ENCODE measurements at places on chromosomes 4 and X. TPM values are rescaled to one million over a fixed set of nuclear protein-coding genes. Genes with fewer than 3 reads are reported as not detected.

DNA sequence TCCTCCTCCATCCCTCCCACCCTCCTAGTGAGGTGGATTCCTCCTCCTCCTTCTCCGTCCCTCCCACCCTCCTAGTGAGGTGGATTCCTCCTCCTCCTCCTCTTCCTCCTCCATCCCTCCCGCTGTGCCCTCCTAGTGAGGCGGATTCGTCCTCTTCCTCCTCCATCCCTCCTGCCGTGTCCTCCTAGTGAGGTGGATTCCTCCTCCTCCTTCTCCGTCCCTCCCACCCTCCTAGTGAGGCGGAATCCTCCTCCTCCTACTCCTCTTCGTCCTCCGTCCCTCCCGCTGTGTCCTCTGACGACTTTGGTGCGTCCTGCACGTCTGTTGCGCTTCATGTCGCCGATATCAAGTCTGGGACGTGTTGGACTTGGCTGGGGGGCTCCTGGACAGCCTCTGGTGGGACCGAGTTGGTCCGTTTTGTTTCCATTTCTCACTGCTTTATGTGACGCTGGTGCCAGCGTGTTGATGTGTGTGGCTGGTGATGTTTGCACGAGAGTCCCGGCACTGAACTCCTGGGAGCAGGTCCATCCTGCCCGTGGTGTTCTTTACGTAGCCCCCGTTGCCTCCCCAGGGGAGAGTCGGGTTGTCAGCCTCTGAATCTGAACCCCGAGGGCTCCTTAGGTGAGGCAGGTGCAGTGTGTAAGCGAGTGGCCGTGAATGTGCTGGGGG, 5.4 kb downstream of the AKAP17A start:
- no peak overlapping the region for H3K27ac ChIP-seq
- no peak for DNase-seq
- no peaks in the 10 kb centered on the region for H3K36me3 ChIP-seq

- no peak overlapping the region for H3K27ac ChIP-seq
- no peak overlapping the region for H3K4me3 ChIP-seq
- H3K4me1 ChIP-seq = no peaks in the 10 kb centered on the region
- no peaks in the 10 kb centered on the region for H3K36me3 ChIP-seq
- no peak for DNase-seq
These were observed 71.6 kb upstream of the SH3RF1 start for GRCh38 chr4:169342159-169342860.

DNA sequence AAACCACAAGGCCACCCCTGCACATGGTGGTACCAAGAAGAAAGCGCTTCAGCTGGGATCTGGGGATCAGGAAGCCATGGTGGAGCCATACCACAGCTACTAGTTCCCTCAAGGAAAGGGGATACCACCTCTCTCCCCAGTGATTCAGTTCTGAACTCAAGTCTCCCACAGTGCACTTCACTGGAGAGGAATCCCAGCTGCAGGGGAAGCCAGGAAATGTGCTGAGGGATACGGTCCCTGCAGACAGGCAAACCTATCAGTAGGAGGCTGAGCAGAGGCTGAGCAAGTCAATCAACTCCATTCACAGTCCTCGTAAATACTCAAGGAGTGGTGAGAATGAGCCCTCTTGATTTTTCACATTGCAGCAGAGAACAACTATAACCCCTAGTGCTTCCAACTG, 11.0 kb downstream of the TMEM192 start:
- no peak overlapping the region for H3K4me3 ChIP-seq
- H3K27ac ChIP-seq = no peak overlapping the region
- no peaks in the 10 kb centered on the region for H3K27me3 ChIP-seq
- no peaks in the 10 kb centered on the region for H3K36me3 ChIP-seq
- no peak for DNase-seq

DNA sequence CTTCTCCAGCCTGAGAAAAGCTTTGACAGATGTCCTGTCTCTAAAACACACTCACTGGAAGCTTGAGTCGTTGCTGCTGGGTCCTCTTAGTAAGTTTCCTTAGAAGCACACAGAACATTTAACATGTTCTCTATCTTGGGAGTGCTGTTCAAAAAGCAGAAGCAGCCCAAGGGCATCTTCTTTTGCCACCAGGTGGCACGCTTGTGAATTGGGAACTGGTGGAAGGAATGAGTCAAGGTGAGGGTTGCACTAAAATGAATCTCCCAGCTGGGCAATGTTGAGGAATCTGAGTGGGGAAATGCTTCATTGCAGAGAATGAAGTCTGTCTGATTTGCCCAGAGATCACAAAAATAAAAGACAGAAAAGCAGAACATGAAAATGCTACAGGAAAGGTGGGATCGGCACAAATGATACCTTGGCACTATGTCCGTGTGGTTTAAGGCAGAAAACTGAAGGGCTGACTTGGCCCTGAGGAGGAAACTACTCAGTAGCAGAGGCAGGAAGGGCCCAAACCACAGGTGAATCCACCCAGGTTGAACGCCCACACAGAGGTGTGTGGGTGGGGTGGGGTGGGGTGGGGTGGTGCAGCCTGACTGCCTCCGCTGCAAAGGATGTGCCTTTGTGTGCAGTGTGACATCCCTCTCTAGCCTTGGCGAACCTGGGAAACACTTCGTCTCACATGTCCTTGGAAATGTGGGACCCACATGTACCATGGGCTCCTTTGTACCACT, 26.0 kb downstream of the KIT start:
- H3K36me3 ChIP-seq = no peaks in the 10 kb centered on the region
- no peaks in the 10 kb centered on the region for H3K4me1 ChIP-seq
- no peaks in the 10 kb centered on the region for H3K27me3 ChIP-seq
- H3K4me3 ChIP-seq = no peak overlapping the region

DNA sequence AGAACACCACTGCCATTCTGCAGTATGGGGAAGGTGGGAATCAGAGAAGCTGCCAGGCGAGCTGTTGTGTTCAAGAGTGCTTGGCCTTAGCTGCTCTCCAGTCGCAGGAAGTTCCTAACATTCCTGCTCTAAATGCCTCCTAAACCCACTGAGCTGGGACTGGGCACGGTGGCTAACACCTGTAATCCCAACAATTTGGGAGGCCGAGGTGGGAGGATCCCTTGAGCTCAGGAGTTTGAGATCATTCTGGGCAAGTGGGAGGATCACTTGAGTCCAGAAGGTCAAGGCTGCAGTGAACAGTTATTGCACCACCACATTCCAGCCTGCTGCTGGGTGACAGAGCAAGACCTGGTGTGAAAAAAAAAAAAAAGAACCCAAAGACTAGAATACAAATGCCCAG, 690.3 kb upstream of the FAM241A start:
- H3K36me3 ChIP-seq = no peaks in the 10 kb centered on the region
- no peak overlapping the region for H3K27ac ChIP-seq

DNA sequence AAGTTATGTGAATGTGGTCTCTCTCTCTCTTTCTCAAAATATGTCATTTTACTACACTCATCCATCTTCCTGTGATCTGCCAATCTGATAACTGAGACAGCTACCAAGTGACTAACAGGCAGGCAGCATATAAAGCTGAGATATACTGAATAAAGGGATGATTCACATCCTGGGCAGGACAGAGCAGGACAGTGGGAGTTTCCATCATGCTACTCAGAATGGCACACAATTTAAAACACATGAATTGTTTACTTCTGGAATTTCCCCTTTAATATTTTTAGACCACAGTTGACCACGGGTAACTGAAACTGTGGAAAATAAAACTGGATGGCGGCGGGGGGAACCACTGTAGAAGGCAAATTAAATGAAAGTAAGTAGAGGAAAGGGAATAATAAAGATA, 58.6 kb upstream of the DCTD start:
- H3K4me3 ChIP-seq = no peak overlapping the region
- no peaks in the 10 kb centered on the region for H3K4me1 ChIP-seq
- H3K27ac ChIP-seq = no peak overlapping the region
- H3K36me3 ChIP-seq = no peaks in the 10 kb centered on the region

- peak overlapping the region; percentile 92 for H3K27ac ChIP-seq
- peaks cover 46% of the 10 kb centered on the region for H3K4me1 ChIP-seq
- peak overlapping the region; percentile 14 for H3K4me3 ChIP-seq
These were observed 55.6 kb upstream of the TADA2B start for GRCh38 chr4:6987588-6987961.

DNA sequence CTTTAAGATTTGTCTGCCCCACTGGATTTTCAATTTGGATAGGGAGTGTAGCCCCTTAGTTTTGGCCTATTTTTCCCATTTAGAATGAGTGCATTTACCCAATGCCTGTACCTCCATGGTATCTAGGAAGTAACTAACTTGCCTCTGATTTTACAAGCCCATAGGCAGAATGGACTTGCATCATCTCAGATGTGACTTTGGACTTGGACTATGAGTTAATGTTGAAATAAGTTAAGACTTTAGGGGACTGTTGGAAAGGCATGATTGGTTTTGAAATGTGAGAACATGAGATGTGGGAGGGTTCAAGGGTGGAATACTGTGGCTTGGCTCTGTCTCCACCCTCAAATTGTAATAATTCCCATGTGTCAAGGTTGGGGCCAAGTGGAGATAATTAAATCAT, 2480.2 kb downstream of the PCDH7 start:
- no peak for DNase-seq
- no peaks in the 10 kb centered on the region for H3K4me1 ChIP-seq
- no peaks in the 10 kb centered on the region for H3K36me3 ChIP-seq

DNA sequence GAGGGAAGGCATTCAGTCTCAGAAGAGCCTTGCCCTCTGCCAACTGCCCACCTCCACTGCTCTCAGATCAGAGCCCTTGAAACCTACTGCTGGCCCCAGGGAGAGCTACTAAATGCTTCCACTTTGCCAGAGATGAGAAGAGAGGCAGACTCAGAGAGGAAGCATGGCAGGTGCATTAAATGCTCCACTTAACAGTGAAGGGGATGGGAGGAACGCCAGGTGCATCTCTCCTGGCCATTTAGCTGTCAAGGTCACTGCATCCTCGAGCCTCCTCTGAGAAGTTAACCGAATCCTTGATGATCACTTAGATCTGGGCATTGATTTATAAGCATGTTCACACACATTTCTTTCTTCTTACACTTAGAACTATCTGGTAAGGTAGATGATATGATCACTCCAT, 15.0 kb downstream of the TRPC5 start:
- H3K4me1 ChIP-seq = no peaks in the 10 kb centered on the region
- H3K36me3 ChIP-seq = no peaks in the 10 kb centered on the region
- H3K27ac ChIP-seq = no peak overlapping the region

GRCh38 chr4:88803600-88804096, 106.0 kb upstream of the NAP1L5 start:
- no peak overlapping the region for H3K4me3 ChIP-seq
- no peaks in the 10 kb centered on the region for H3K36me3 ChIP-seq
- no peak overlapping the region for H3K27ac ChIP-seq
- no peaks in the 10 kb centered on the region for H3K27me3 ChIP-seq
- no peaks in the 10 kb centered on the region for H3K4me1 ChIP-seq
- no peak for DNase-seq

PPP4R3C gene
- total RNA-seq = not detected

SLC25A31 gene
- total RNA-seq = not detected

RPA4 gene
- total RNA-seq = 1.0 TPM

EGFL6 gene
- total RNA-seq = not detected
